Fibroblast of skin of right biceps (primary cell): ENCODE measurements at places on chromosomes 16 and 17.
A peak's percentile ranks its signal among the peaks of the same experiment; 100 is the strongest.

GRCh38 chr17:16584273-16584995 is 15.4 kb upstream of the ZNF287 start:
- DNase-seq: peak; percentile 81

DNA sequence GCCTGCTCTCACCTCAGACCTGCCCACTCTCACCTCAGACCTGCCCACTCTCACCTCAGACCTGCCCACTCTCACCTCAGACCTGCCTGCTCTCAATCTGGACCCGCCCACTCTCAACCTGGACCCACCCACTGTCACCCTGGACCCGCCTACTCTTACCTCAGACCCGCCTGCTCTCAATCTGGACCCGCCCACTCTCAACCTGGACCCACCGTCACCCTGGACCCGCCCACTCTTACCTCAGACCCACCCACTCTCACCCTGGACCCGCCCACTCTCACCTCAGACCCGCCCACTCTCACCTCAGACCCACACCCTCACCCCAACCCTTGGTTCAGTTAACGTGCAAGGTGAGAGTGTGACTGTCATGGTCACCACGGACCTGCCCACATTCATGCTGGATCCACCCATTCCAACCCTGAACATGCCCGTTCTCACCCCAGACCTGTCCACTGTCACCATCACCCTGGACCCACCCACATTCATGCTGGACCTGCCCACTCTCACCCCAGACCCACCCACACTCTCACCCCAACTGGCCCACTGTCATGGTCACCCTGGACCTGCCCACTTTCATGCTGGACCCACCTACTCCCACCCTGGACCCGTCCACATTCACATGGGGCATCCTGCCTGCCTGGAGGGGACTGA is 31.2 kb upstream of the ENPP7 start:
- DNase-seq: no peak

- DNase-seq: peak; percentile 56
Observed at GRCh38 chr16:63461248-63461841, 1425.1 kb upstream of the CDH8 start.

- no peak for DNase-seq
Observed at GRCh38 chr16:19235886-19236285, 49.6 kb upstream of the CLEC19A start.

- DNase-seq: no peak
Observed at GRCh38 chr16:86082418-86083030, 183.6 kb downstream of the IRF8 start.

GRCh38 chr16:73996624-73997339 is 299.8 kb upstream of the PSMD7 start:
- DNase-seq: peak; percentile 59
